Trophoblast cell (in vitro differentiated cells and primary cell): ENCODE measurements at places on chromosomes 6 and 20.
A peak's percentile ranks its signal among the peaks of the same experiment; 100 is the strongest.

DNA sequence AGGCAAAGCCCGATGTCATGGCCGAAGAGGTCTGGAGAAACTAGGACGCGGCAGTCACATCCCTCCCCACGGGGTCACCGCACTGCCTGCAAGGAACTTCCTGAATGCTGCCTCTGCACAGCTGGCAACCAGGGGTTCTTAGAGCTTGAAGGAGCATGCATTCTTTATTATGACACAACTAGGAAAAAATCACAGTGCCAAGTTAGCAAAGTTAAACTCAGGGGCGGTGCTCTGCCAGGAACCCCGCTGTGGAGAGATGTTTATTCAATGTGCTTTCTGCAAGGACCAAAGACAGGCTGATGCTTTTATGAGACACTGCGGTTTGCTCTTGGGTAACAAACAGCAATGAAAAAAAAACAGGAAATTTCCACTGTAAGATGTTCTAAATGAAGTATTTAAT, 287.3 kb upstream of the FOXQ1 start:
- no peak for DNase-seq

DNA sequence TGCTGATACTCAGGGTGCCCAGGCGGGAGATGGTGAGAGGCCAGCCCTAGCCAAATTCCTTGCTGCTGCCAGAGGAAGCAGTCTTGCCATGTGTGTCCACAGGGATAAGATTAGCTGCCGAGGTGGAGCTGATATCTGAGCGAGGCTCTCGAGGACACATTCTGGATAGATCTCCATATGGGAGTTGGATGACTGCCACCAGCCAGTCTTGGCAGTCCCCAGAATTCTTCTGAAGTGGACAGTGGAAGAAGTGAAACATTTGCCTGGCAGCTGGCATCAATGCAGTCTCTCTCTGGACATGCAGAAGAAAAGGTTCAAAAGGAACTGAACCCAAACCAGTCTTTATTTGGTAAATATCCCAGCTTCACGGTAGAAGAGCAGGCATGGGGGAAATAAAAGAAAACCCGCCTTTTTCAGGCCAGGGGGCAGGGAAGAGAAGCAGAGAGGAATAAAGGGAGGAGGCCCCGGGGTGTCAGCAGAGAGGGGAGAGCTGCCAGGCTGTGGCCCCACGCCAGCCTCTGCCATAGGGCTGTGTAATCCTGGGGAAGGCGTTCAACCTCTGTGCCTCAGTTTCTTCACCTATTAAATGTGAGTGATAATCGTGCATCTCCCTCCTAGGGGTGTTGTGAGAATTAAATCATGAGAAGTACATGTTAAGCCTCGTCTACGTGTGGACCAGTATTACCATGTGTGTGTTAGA, 3.7 kb upstream of the FUCA2 start:
- DNase-seq = no peak

GRCh38 chr20:2283706-2284423, 11.9 kb upstream of the TGM3 start:
- peak; percentile 57 for DNase-seq

DNA sequence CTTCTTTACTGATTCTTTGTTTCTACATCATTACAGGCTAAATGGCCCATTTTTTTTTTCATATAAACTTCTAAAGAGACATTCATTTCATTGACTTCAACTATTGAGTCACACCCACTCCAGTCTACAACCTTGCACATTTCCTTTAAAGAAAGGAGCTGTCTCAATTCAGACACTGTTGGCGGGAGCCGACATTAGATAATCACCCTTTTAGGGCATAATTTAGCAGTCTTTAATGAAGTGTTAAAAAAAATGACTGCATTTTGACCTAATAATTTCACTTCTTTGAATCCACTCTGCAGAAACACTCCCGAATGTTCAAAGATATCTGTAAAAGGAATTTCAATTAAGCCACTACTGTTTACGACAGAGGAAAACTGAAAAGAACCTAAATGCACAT, 1.5 kb downstream of the EPM2A start:
- no peak for DNase-seq

- no peak for DNase-seq
These were observed 1107.3 kb upstream of the MAP3K7 start for GRCh38 chr6:91694016-91694654.

GRCh38 chr6:42066156-42066675, 15.9 kb downstream of the TAF8 start:
- DNase-seq = no peak

GRCh38 chr6:28523241-28523622, 2.4 kb upstream of the GPX5 start:
- no peak for DNase-seq

DNA sequence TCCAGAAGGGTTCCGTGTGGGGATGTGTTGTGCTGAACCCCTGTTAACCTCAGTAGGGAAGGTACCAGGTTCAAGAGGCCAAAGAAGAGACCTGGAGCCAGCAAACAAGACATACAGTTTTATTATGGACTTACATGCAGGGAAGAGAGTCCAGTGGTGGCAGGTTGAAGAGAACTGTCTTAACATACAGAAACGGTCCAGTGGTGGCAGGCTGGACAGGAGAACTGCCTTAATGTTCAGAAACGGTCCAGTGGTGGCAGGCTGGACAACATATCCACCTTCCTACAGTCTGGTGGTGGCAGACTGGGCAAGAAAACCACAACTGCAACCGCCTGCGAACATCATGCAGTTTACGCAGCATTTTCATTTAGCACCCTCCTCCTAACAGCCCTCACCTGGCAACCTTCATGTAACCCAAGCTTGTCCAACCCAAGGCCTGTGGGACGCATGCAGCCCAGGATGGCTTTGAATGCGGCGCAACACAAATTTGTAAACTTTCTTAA, 75.9 kb downstream of the PHACTR3 start:
- DNase-seq = no peak
